ENCODE measurements at places on chromosomes 16 and 17.

DNA sequence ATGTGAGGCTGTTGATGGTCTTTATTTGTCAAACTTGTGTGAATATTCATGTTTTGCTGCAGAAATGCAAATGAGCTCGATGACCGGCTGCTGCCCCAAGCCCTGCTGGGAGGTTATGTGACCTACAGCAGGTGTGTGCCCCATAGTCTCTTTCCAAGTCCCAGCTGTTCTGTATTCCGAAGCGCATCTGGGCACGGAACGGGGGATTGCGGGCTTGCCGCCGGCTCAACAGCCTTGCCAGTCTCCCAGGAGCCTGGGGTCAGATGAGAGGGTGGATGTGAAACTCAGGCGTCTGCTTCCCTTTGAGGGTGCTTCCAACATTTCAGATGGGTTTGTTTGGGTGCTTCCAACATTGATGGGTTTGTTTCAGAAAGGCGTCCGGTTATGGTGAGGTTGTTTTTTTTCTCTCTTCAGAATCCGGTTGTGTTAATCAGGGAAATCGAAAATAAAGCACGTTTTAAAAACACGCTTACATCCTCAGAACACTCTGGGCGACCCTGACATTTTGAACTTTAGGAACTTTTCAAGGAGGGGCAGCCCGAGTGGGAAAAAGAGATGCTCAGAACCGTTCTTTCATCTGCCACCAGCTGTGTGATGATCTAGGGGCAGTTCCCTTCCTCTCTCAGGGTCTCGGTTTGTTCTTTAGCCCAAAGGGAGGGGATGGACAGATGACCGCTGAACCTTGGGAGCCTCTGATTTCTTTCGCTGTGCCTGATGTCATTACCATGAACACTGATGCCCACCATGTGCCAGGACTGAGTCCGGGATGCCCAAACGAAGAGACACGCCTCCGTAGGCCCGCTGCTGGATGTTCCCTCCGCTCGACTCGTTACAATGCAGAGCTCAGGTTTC, 47.8 kb upstream of the AMZ2 start:
- DNase-seq = no peak

GRCh38 chr16:71746442-71747046, 22.0 kb upstream of the PHLPP2 start:
- no peak for DNase-seq

- peak; percentile 8 for DNase-seq
These were observed 330.0 kb upstream of the PMFBP1 start for GRCh38 chr16:72501739-72502593.

- peak; percentile 33 for DNase-seq
These were observed 178.3 kb downstream of the PRKCB start for GRCh38 chr16:24013864-24014645.

DNA sequence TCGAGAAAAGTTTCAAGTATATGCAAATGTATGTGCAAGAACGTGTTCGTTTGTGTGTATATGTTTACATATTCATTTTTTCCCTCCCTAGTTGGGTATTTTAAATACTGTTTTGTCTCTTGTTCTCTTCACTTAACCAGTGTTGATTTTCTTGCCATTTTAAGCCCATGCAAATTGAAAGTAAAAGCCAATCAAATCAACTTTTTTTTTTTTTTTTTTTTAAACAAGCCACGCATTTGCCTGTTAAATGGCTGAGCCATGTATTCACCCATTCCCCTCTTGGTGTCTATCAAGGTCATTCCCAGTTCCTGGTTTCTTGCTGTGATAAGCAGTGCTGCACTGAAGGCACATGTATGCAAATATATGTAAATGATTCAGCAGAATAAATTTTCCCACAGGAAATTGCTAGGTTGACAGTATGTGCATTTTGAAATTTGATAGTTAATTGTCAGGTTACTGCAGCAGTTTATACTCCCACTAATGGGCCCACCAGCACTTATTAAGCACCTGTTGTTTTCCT, 12.2 kb downstream of the ABCC1 start:
- no peak for DNase-seq

DNA sequence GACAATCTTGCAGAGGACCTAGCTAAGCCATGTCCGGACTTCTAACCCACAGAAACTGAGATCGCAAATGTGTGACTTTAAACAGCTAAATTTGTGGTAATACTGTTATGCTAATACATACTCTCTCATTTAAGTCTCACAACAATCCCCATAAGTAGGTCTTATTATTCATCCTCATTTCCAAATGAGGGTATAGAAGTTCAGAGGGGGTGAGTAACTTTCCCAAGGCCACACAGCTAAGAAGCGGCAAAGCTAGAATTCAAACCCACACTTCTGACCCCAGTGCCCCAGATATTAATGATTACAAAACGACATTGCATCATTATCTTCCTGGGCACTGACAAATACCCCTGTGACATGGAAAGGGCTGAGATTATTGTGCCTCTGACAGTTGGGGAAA, 81.4 kb downstream of the CNGB1 start:
- no peak for DNase-seq

- DNase-seq = peak; percentile 61
These were observed 23.2 kb upstream of the NTN1 start for GRCh38 chr17:8997994-8998628.

- no peak for DNase-seq
These were observed 165.9 kb upstream of the CHMP6 start for GRCh38 chr17:80825471-80826345.

GRCh38 chr16:84667600-84668309, 19.4 kb downstream of the KLHL36 start:
- no peak for DNase-seq

- no peak for DNase-seq
These were observed 410.7 kb upstream of the GOT2 start for GRCh38 chr16:59144841-59145240.

- no peak for DNase-seq
These were observed 31.6 kb upstream of the ERN1 start for GRCh38 chr17:64161380-64162176.

GRCh38 chr16:31420037-31420436, 8.1 kb downstream of the COX6A2 start:
- no peak for DNase-seq

DNA sequence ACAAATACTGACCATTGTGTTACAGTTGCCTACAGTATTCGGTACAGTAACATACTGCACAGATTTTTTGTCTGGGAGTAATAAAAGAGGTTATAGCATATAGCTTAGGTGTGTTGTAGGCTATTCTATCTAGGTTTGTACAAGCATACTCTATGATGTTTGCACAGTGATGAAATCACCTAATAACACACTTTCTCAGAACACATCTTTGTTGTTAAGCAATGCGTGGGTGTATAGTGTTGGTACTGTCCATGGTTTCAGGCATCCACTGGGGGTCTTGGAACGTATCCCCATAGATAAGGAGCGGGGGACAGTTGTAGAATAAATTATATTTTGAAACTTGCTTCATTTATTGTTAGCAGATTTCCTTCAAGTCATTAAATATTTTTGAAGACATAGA, 293.3 kb upstream of the TBX2 start:
- no peak for DNase-seq

GRCh38 chr17:61943117-61943516, 15.3 kb upstream of the INTS2 start:
- no peak for DNase-seq

DNA sequence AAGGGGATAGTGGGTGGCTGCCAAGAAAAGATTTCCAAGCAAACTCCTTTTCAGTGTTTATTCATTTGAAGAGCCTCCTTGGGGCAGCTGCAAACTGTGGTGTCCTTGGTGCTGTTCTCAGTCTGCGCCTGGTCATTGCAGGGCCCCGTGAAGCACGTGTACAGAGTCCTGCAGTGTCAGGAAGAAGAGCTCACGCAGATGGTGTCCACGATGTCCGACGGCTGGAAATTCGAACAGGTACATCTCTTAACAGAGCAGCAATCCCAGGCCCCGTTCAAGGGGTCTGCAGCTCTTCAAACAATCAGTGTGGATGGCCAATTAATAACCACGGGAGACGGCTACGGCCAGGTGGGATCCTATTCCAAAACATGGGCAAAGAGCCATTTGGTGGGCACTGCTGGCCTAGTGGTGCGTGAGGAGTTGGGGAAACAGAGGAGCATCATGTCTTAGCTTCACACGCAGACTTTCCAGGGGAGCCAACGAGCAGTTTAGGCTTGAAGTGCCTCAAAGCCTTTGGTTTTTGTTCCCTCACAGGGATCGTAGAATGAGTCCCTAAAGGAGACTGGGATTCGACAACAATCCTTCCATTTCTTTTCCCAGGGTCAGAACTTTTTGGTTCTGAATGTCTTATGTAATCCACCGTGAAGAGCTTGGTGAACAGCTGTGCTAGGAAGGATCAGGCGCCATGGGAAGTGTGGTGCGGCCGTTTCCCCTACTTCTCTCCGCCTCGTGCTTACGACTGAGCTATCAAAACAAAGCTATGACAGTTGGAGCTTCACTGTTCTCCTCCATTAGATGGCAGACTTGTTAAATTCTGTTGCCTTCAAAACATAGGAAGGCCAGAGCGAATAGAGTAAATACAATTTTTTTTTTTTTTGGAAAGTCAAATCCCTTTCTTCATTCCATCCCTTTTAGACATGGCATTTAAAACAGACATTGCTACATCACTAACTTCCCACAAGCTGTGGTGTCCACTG, 12.6 kb downstream of the KCTD2 start:
- no peak for DNase-seq

DNA sequence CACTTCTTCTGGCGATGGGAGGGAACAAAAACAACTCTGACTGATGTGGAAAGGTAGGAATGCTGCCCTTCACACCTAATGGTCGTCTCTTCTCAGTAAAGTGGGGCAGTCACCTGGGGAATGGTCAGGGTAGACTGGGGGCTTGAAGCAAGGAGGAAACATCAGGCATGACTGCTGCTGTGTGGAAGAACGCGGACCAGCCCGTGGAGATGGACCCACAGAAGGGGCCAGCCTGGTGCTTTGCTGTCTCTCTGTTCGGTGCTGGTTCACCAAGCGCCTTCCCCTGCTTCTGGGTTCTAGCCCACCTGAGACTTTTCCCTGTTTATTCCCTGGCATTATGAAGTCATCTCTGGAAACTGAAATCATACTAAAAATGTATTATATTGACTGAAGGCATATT, 96.2 kb upstream of the DNAH17 start:
- no peak for DNase-seq

- DNase-seq = no peak
These were observed 22.6 kb upstream of the ANKFN1 start for GRCh38 chr17:56130631-56131030.

- DNase-seq = no peak
These were observed 15.9 kb upstream of the PDXDC1 start for GRCh38 chr16:14958970-14959369.

- DNase-seq = no peak
These were observed 1032.2 kb downstream of the CDH11 start for GRCh38 chr16:64089697-64090096.

- no peak for DNase-seq
These were observed 335.5 kb upstream of the ZFHX3 start for GRCh38 chr16:73383195-73383987.

GRCh38 chr16:21646091-21646490, 6.3 kb downstream of the IGSF6 start:
- DNase-seq = no peak

- DNase-seq = no peak
These were observed 14.8 kb upstream of the NUDT16L1 start for GRCh38 chr16:4678596-4678995.

GRCh38 chr17:14454746-14455145, 153.9 kb downstream of the HS3ST3B1 start:
- no peak for DNase-seq

DNA sequence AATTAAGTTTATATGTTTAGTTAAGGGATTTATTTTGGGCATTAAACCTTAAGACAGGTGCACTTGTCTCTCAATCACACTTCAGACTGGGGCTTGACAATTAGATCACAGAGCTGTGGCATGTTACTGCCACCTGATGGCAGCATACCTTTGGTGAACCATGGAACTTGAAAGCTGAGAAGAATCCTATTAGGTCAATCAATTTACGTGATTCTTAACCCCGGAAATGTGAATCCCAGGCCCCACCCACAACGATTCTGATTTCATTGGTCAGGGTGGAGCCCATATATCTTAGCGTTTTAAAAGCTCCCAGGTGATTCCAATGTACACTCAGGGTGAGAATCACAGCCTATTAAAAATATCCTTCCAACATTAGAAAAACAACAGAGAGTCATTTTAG, 91.0 kb downstream of the GSG1L start:
- peak; percentile 5 for DNase-seq

GRCh38 chr16:69105501-69106361, at the start of gene HAS3:
Gene HAS3 (plus strand): TSS chr16:69105653. CDS start chr16:69109396, 3,743 bp downstream.
- peak; percentile 31 for DNase-seq

Measured in stimulated activated CD4-positive, alpha-beta T cell treated with anti-CD3 and anti-CD28 coated beads, Interleukin-12 subunit alpha, Interleukin-12 subunit beta, amount 100 ng/mL, for 24 hours (primary cell).